ENCODE measurements at places on chromosomes 16 and 17.

DNA sequence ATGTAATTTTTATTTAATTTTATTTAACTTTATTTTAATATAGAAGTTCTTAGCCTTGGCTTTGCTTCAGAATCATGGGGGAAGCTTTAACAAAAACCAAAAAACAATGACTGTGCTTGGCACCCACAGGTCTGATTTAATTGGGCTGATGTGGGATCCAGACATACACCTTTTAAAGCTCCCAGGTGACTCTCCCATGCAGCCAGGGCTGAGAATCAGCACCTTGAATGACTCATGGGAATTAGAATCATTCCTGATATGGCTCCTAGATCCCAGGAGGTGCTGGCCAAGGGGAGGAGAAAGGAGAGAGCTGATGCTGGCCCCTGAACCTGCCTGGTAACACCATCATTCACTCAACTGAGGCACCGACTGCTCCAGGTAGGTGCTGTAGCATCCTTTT, 240.7 kb downstream of the PARN start:
- no peak for DNase-seq

GRCh38 chr16:23575834-23576233, 18.3 kb downstream of the UBFD1 start:
- no peak for DNase-seq

GRCh38 chr16:2973093-2973492, 3.9 kb downstream of the PAQR4 start:
- no peak for DNase-seq

GRCh38 chr17:4994081-4994595, 3.2 kb downstream of the INCA1 start:
- no peak for DNase-seq

- no peak for DNase-seq
Measured at GRCh38 chr17:15261802-15262290, 3.3 kb downstream of the PMP22 start.
